NCI-H187 (cell line): ENCODE measurements at places on chromosomes 13 and 19.

DNA sequence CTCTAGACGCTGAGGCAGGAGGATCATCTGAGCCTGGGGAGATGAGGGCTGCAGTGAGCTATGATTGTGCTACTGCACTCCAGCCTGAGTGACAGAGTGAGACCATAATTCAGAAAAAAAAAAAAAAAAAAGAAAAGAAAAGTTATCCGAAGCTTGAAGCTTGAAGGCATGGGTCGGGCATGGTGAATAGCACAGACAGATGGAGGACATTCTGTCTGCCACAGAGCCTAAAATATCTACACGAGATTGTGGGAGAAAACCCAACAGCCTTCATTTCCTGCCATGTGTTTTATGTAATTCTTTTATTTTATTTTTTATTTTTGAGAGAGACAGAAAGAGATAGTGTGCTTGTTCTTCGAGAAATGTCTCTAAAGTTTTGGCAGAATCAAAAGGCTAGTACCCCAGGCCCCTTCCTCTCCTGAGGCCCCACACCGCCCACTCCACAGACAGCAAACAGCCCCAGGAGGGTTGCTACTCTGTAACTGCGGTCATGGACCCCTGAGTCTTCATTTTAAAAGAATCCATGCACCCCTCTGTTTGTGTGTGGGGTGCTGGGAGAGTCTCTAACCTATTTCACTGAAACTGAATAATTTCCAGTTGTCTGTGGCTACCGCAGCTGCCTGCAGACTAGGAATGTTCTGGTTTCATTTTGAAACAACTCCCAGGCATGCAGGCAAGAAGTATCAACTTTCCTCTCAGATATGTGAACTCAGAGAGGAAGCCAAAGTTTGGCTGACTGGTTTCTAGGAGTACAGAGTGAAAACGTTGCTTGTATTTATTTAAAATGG, 38.4 kb upstream of the RCBTB2 start:
- no peak for DNase-seq

- DNase-seq: no peak
Measured at GRCh38 chr19:41322451-41322850, 12.5 kb downstream of the CCDC97 start.

GRCh38 chr13:34156841-34157365, 339.0 kb downstream of the RFC3 start:
- no peak for DNase-seq

GRCh38 chr19:934865-935479, 9.1 kb downstream of the ARID3A start:
- no peak for DNase-seq

GRCh38 chr13:110702591-110703526, 3.1 kb downstream of the CARS2 start:
- DNase-seq: no peak

DNA sequence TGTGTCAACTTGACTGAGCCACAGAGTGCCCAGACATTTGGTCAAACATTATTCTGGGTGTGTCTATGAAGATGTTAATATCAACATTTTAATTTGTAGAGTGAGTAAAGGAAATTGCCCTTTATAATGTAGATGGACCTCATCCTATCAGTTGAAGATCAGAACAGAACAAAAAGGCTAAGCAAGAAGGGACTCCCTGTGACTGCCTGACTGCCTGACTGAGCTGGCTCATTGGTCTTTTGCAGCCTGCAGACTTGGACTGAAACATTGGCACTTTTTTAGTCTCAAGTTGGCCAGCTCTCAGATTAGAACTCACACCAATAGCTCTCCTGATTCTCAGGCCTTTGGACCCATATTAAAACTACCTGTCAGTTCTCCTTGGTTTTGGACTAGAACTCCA, 600.4 kb upstream of the SLITRK6 start:
- DNase-seq: no peak

GRCh38 chr19:53365899-53366493, 491 bp downstream of the ZNF525 start:
- no peak for DNase-seq

DNA sequence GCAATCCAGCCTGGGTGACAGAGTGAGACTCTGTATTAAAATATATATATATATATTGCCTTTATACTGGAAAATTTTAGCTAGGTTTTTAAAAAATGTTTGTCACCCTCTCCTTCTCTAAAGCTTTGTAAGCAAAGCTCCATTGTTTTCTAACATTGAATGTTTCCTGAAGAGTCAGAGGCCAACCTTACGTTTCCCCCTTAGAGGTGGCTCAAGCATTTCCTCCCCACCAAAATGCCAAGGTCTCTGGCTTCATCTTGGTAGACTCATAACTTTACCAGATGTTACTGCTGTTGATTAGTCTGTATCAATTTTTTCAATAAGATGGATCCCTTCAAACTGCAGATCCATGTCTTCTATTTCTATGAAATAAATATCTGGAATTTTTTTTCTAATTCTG, 25.2 kb upstream of the IPO5 start:
- DNase-seq: no peak

- DNase-seq: no peak
Measured at GRCh38 chr19:57028804-57029525, 90.8 kb upstream of the USP29 start.

GRCh38 chr19:11578258-11579142, 1.1 kb upstream of the ACP5 start:
- no peak for DNase-seq

DNA sequence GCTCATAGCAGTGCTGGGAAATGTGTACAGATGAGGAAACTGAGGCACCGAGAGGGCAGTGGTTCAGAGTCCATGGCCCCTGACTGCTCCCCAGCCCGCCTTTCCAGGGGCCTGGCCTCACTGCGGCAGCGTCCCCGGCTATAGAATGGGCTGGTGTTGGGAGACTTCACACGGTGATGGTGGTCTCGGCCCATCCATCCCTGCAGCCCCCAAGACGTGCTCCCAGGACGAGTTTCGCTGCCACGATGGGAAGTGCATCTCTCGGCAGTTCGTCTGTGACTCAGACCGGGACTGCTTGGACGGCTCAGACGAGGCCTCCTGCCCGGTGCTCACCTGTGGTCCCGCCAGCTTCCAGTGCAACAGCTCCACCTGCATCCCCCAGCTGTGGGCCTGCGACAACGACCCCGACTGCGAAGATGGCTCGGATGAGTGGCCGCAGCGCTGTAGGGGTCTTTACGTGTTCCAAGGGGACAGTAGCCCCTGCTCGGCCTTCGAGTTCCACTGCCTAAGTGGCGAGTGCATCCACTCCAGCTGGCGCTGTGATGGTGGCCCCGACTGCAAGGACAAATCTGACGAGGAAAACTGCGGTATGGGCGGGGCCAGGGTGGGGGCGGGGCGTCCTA, 15.9 kb downstream of the LDLR start:
- DNase-seq: no peak

DNA sequence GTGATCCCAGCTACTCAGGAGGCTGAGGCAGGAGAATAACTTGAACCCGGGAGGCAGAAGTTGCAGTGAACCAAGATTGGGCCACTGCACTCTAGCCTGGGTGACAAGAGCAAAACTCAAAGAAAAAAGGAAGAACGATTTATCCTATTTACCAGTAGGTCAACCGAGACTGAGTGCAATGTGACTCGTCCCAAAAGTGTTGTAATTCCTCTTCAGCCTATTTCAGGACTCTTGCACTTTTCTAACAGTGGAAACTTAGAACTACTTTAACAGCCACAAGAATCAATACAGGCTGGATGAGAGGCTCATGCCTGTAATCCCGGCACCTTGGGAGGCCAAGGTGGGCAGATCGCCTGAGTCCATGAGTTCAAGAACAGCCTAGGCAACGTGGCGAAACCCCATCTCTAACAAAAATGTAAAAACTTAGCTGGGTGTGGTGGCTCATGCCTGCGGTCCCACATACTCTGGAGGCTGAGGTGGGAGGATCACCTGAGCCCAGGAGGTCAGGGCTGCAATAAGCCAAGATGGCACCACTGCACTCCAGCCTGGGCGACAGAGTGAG, 4.3 kb upstream of the NR1H2 start:
- DNase-seq: no peak
